DMS79 (cell line): ENCODE measurements at places on chromosomes 2 and 18.

- no peak for DNase-seq
Observed at GRCh38 chr2:178391701-178392100, 59.3 kb downstream of the PRKRA start.

DNA sequence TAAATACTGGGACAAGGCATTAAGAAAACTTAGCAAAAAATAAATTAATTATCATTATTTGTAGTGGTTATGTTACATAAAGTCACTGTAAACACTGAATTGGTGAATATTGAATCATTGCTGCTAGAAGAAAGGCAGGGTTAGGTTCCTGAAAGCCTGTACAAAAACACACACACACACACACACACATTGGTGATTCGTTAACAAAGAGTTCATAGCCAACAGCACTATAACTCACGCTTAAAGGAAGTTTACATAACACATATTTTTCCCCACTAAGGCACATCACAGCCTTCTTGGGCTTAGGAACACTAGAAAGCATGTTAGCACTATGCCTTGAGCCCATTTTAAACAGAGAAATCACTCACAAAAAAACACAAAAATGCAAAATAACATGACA is 690.0 kb upstream of the PIK3C3 start:
- no peak for DNase-seq

DNA sequence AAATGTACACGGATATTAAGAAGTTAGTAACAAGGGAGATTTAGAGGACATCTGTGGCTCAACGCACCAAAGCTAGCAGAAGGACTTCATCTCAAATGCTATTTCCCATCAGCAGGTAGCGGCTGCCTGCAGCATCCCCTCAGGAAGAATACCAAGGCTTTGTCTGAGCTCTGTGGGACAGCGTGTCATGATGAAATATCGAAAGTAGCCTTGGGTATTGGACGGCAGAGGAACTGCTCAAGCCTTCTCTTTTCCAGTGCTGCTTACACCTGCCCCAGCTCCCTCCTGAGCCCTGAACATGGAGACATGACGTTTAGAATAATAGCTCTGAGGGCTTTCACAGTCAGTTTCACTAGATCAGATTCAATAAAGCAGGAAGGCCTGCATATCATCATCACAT is 241.6 kb downstream of the SUCLG1 start:
- no peak for DNase-seq

- no peak for DNase-seq
Observed at GRCh38 chr2:107817378-107817777, 9.3 kb upstream of the RGPD4 start.

- DNase-seq = no peak
Observed at GRCh38 chr18:23231340-23232021, 96.2 kb downstream of the CABLES1 start.

- DNase-seq = no peak
Observed at GRCh38 chr2:118492335-118492734, 355.1 kb downstream of the EN1 start.

DNA sequence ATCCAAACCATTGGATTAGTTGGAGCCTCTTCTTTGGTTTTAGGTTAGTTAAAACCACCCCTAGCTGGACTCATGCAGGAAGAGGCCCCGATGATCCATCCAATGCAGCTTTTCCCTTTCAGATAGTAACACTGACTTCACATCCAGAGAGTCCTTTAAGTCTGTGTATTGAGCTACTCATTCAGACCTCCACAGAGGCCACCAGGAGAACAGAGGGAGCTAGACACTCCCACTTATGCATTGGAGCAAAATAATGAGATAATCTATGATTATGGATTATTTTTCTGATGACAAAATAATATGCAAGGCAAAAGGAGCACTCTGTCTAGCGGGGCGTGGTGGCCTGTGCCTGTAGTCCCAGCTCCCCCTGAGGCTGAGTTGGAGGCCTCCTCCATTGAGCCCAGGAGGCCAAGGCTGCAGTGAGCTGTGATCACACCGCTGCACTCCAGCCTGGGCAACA is 1.6 kb upstream of the ROCK2 start:
- no peak for DNase-seq

DNA sequence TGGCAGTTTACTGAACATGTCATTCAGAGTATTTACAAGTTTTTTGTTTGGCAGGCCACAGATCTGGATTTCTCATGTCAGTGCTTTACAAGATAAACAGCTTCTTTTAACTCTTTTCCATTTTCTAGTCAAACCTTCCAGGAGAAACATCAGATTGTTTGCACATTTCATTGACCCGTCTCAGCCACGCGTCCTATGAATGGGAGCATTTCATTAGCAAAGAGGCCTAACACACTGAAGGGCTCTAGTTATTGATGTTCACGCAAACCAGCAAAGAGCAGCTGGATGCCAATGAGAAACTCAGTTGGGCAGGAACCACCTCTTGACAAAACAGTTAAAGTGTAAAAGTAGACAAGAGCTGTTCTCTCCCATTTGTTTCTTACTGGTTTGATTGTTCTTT is 29.2 kb upstream of the MFF start:
- no peak for DNase-seq

DNA sequence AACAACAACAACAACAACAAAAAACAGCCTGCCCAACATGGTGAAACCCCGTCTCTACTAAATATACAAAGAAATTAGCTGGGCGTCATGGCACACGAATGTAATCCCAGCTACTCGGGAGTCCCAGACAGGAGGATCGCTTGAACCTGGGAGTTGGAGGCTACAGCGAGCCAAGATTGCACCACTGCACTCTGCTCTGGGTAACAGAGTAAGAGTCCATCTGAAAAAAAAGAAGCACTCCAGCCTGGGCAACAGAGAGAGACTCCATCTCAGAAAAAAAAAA is 344.1 kb upstream of the PLGLB2 start:
- DNase-seq = no peak

DNA sequence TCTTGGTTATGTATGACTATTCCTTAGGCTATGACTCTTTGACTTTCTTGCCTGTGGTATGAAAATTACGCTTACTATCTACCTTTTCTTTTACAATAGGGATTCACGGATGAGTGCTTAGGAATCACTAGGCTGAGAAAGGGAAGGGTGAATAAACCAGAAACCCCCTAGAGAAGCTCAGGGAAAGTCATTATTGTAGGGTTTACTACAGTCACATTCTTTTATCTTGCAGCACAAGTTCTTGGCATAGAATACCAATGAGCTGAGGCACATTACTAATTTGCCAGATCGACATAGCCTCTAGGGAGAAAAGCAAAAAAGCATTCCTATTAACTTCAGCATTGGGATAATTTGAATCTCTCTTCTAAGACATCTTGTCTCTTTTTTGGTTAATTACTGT is 103.3 kb downstream of the ST6GAL2 start:
- no peak for DNase-seq

DNA sequence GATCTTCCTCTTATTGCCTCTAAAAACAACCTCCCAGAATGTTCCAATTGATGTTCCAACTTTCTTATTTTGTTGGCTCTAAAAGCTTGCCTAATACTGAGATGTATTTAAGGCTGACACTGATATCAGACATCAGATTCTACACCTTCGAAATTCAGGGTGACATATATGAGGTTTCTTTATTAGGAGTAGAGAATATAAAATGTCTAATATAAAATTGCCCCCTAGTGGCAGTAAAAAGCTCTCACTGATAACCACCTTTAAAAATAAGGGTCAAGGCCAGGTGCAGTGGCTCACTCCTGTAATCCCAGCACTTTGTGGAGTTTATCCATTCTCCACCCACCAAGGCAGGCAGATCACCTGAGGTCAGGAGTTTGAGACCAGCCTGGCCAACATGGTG is 789.7 kb upstream of the SLC39A10 start:
- no peak for DNase-seq

GRCh38 chr2:52916981-52917380 is 850.6 kb upstream of the CHAC2 start:
- DNase-seq = no peak

GRCh38 chr18:24990671-24991134 is 361.3 kb downstream of the ZNF521 start:
- no peak for DNase-seq

GRCh38 chr18:9419956-9420631 is 55.2 kb upstream of the RALBP1 start:
- DNase-seq = no peak

- no peak for DNase-seq
Observed at GRCh38 chr2:237134321-237135230, 48.9 kb downstream of the COPS8 start.

- DNase-seq = no peak
Observed at GRCh38 chr18:22427822-22428549, 10.3 kb upstream of the CTAGE1 start.

GRCh38 chr2:45714679-45715078 is 63.2 kb downstream of the PRKCE start:
- DNase-seq = no peak

GRCh38 chr2:9102861-9103662 is 99.6 kb upstream of the MBOAT2 start:
- DNase-seq = no peak

- no peak for DNase-seq
Observed at GRCh38 chr18:668260-668659, 10.8 kb downstream of the TYMS start.
